ENCODE measurements at places on chromosomes 6 and 20.

DNA sequence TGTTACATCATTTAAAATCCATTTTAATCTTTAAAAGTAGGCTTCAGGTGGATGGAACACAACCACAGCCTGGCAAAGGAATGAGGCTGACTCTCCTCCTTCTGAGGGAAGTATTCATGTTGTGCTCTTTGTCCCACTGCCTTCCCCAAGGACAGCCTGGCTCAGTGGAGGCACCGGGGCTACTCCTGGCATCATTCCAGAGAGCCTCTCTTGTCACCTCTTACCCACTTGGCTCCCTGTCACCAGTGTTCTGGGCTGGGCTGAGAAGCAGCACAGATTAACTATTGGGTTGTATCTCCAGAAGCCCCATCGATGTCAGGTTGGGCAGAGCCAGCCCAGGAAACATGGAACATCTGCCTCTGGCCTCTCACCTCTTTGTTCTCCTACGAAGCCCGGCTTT is 10.7 kb upstream of the TP53INP2 start:
- no peak for DNase-seq

GRCh38 chr6:110395221-110395620 is 20.2 kb downstream of the DDO start:
- no peak for DNase-seq

GRCh38 chr6:32096394-32097258 is 12.5 kb downstream of the TNXB start:
- DNase-seq = peak; percentile 15

DNA sequence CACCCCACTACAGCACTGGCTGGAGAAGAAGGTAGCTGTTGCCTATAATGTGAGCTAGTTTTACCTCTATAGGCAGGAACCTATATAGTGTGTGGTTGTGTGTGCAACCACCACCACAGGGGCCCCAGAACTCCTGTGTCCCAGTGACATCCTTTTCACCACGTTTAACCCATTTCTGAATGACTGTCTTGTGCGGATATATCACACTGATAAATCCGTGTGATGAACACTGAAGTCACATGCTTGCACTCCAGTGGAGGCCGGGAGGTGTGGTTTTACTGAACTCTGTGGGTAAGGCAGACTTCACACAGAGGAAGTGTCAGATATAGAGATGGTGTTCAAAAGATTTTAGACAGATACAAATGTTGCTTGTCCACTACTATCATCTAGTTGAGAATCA is 32.5 kb downstream of the SDHAF4 start:
- peak; percentile 53 for DNase-seq

GRCh38 chr6:101832371-101832770 is 438.9 kb downstream of the GRIK2 start:
- DNase-seq = no peak

- no peak for DNase-seq
Measured at GRCh38 chr6:147395158-147395557, 113.3 kb upstream of the SAMD5 start.

DNA sequence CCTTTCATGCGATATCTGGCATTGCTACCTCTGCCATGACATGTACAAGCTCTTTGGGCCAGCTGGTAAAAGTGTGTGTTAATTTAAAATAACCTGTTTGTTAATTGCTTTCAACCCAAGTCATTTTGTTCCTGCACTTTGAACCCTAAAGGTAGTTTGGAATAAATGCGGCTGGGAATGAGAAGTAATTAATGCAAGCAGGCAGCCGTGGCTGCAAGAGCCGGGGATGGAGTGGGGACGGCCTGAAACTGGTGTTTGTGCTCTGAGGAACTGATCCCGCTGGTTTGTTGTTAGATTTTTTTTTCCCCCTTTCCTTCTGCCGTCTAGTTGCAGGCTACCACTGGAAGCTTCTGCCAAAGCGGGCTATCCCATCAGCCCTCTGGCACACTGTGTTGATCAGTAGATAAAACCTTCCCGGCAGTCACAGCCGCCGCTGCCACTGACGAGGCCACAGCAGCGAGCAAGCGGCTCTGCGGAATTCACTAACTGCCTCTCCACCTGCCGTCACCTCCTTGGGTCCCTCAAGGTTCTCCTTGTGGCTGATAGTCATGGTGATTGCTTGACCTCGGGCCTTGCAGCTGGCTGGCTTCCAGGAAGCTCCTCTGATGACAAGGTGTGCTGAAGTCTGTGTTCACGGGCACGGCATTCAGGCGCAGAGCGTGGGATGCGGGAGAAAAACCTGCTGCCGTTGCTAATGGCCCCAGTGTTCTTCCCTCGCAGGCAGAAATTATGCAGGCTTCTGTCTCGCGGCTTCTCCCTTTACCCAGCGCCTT is 315.9 kb downstream of the TFAP2A start:
- DNase-seq = peak; percentile 11

DNA sequence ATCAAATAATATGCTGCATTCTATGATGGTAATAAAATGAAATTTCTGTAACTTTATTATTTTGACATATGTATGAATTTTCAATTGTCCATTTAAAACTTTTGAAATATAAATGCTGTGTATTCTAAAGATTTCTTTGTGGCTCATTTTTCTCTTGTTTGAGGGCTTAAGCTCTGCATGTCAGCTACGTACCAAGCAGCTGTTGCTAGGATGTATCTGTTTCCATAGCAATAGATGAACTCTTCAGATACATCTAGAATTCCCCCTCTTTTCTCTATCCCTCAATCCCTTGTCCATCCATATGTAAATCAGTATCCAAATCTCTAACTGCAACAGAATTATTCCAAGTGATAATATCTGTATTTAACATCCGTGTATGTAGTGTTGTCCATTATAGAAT is 76.5 kb upstream of the OPRM1 start:
- no peak for DNase-seq

- no peak for DNase-seq
Measured at GRCh38 chr6:159311618-159312017, 142.4 kb downstream of the FNDC1 start.

DNA sequence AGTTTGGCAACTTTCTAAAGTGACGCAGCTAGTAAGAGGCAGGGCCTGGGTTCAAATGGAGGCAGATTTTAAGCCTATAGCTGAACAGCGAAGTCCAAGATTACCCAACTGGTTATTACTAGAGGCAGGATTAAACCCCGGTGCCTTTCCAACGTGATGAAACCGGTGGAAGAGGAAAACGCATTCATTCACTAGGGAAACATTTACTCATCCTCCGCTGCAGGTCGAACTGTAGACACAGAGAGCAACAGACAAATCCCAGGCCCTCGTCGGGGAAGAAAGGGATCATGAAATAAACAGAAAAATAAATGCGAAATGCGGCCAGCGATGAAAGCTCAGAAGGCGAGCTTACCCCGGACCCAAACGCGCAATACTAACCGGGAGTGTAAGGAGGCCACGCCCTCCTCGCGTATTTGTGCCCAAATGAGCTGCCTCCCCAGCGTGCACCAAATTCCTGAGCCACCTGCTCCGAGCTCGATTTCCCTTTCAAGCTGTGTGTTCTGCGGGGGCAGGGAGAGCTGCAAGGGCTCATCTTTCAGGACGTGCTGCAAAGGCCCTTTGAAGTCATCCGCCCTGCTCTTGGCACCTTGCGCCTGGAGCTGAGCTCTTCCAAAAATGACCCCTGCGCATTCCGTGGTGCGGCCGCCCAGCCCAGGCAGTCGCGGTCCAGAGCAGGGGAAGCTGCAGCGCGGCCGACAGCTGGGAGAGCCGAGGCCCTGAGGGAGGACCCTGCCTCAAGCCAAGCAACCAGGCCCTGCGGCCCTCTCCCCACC is 46.9 kb downstream of the PDYN start:
- DNase-seq = peak; percentile 30

GRCh38 chr20:23534801-23535593 is 33.3 kb downstream of the CST9L start:
- DNase-seq = no peak

DNA sequence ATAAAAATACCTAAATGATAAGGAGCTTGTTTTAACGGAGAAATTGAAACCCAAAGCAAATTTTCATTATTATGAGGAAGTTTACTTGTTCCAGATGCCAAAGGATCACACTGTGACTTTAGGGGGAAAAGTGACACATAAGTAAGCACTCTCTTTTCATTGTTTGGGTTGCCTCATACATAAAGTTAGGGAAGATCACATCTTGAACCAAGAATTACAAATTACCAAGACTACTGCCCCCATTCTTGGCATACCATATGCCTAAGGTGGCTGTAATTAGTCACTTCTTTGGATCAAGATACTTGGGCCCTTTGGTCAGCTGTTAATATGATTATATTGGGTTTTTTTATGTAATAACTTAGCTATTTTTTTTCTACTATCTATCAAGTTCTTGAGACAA is 269.0 kb downstream of the COL12A1 start:
- DNase-seq = no peak

DNA sequence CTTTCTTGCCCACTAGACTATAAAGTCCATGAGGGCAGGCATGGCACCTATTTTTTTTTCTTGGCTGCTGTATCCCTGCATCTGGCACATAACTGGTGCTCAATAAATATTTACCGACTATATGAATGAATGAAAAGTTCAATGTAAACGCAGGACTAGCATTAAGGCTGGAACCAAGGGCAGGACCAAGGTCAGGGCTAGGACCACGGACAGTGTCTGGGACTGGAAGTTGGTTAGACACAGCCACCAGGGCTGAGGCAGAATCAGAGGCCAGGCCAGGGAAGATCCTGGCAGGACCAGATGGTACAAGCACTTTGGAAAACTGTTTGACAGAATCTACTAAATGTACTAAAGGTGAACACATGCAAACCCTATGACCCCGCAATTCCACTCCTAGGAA is 3.7 kb downstream of the TNXB start:
- peak; percentile 62 for DNase-seq

DNA sequence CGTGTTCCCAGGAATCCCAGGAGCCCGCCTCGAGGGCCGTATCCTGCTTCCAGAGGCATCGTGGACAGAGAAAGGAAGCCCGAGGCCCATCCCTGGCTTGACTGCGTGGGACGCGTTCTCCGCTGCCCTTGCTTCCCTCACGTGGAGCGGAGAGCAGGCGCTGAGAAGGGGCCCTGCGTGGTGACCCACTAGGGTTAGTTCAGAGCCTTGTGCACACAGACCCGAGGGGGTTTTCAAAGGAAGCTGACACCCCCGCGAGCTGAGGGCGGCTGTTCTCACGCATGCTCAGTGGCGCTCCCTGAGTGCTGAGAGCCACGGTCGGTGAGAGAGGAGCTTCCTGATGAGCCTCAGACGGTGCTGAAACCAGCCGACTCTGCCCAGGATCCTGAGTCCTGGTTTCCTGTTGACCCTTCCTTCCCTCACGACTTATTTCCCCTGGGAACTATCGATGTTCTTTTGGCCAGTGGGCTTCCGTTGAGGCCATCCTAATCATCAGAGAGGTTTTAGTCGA is 28.9 kb upstream of the CCR6 start:
- no peak for DNase-seq

DNA sequence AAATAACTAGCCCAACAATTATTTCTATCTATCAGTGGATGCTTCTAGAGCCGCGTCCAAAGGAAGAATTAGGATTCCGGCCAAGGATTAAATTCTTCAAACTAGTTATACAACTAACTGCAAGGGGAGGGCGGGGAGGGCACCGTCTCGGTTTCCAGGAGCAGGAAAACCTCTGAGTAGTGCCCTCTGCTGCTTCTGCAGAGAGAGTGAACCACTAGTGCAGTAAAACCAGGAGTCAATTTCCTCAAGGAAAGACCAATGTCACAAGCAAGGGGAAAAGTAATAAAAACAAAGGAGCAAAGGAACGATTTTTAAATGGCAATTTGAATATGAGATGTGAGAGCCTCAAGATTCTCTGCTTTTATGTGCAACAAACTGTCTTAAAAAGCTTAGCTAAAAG is 16.5 kb upstream of the UBE2J1 start:
- no peak for DNase-seq

DNA sequence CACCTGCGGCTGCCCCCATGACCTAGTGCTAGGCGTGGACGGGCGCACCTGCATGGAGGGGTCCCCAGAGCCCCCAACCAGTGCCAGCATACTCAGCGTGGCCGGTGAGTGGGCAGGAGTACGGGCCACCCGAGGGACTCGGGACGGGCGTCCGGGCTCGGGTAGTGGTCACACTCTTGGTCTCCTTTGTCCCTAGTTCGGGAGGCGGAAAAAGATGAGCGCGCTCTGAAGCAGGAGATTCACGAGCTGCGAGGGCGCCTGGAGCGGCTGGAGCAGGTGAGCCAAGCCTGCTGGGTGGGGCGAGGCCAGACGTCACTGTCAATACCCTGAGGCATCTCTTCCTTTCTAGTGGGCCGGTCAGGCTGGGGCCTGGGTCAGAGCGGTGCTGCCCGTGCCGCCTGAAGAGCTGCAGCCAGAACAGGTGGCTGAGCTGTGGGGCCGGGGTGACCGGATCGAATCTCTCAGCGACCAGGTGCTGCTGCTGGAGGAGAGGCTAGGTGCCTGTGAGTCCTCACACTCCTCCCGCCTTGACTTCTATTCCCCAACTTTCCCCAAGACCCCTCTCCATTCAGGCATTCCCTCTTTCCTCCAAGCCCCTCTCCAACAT is 2.9 kb downstream of the EGFL8 start:
- no peak for DNase-seq

GRCh38 chr6:47651505-47651944 is 46.9 kb upstream of the ADGRF4 start:
- DNase-seq = no peak

DNA sequence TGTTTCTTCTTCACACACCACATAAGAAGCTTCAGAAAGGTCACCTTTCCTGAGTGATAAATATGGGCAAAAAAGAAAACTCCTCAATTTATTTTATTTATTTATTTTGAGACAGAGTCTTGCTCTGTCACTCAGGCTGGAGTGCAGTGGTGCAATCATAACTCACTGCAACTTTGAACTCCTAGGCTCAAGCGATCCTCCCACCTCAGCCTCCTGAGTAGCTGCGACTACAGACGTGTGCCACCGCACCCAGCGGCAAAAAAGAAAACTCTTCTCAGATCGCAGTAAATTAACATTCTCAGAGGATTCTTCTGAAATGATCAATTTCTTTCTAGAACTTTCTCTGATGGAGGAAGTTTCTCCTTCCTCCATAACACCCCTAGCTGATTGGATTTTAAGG is 111.2 kb downstream of the TRERF1 start:
- no peak for DNase-seq

Data from hematopoietic multipotent progenitor cell treated with erythropoietin and hydrocortisone succinate and interleukin-3 and kit ligand, for 4 days (in vitro differentiated cells).